Activated T-cell treated with anti-CD3 and anti-CD28 coated beads, Interleukin-2, amount 50 U/mL, for 24 hours (primary cell): ENCODE measurements at places on chromosomes 12 and 14.
A peak's percentile ranks its signal among the peaks of the same experiment; 100 is the strongest.

DNA sequence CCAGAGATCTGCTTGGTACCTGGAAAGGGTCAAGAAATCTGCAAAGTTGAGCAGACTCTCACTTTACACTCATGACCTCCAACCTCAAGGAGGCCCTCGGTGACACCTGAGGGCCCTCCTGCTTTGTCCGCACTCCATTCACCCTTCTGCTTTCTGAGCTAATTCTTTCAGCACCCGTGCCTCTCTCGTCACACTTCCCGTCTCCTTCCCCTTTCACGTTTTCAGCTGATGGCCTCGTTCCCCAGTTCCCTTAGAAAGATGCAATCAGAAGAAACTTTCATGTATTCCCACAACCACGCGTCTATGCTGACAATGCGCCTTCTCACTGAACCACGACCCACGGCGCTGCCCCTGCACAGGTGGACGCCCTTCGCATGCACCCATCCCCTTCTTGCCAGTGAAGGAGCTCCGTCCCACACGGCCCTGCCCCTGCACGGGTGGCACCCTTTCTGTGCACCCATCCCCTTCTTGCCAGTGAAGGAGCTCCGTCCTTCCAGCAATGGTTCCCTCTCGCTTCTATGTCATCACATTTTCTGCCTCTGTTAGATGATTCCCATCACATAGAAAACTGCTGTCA is 340.1 kb upstream of the FKBP4 start:
- DNase-seq = no peak

DNA sequence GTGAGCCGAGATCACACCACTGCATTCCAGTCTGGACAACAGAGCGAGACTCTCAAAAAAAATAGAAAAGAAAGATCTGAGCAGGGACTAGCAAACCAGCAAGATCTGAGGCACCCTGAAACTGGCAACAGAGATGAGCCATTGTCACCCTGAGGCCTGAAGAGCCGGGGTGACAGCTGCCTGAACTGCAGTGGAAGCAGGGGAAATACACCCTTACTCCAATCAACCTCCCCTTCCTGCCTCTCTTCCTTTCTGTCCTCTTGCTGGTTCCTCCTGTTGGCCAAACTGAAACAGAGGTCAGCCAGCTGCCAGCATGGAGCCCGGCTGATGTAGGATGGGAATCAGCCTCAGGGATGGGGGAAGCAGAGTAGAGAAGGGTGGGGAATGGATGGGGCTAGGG is 192.0 kb downstream of the CHST11 start:
- DNase-seq = no peak

- no peak for DNase-seq
These were observed 240.3 kb upstream of the PDZRN4 start for GRCh38 chr12:40947797-40948196.

DNA sequence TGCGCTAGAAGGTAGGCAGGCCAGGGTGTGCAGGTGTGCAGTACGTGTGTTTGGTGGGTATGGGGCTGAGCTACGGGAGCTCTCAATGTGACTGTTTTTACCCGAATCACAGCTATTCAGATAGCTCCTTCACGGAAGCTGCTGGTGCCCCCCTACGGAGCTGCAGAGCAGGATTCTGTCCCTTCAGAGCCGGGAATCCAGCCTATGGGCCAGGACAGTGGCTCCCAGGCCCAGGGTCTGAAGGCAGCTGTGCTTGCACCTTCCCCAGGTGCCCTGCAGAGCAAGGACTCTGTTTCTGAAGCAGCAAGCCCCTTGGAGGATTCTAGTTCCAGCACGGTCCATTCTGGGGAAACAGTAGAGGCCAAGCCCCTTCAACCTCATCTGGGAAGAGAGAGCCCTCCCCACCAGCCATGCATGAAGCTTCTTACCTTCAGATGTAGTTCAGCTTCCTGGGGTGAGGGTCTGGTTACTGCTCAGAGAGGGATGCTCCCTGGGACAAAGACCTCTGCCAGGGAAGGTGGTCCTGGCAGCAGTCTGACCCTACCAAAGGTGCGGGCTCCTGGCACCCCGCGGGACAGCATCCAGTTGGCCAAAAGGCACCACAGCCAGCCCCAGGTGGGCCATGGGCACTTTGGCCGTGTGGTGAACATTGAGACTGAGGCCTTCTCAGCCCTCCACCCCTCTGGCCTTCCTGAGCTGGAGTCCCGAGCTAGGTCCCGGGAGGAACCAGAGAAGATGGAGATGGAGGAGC is 29.1 kb downstream of the PLEKHH1 start:
- DNase-seq = no peak

GRCh38 chr12:126248871-126249403 is 1183.7 kb downstream of the AACS start:
- DNase-seq = no peak

- no peak for DNase-seq
These were observed 38.3 kb downstream of the GNS start for GRCh38 chr12:64720884-64721283.

DNA sequence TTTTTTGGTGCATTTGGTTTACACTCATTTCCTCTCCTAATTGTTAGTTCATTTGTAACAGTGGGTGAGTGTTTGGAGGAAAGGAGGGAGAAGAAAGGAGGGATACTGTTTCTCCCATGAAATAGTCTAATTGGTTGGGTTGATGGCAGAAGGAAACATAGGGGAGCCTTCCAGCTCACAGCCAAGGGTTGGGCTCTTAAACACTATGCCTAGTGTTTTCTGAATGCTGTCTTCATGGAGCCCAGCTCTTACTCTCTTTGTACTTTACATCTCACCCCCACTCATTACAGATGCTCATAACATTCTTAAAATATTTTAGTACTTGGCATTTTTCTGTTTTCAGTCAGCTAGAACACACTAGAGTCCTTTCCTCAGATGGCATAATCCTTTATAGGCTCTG is 38.2 kb downstream of the BAZ2A start:
- DNase-seq = no peak

DNA sequence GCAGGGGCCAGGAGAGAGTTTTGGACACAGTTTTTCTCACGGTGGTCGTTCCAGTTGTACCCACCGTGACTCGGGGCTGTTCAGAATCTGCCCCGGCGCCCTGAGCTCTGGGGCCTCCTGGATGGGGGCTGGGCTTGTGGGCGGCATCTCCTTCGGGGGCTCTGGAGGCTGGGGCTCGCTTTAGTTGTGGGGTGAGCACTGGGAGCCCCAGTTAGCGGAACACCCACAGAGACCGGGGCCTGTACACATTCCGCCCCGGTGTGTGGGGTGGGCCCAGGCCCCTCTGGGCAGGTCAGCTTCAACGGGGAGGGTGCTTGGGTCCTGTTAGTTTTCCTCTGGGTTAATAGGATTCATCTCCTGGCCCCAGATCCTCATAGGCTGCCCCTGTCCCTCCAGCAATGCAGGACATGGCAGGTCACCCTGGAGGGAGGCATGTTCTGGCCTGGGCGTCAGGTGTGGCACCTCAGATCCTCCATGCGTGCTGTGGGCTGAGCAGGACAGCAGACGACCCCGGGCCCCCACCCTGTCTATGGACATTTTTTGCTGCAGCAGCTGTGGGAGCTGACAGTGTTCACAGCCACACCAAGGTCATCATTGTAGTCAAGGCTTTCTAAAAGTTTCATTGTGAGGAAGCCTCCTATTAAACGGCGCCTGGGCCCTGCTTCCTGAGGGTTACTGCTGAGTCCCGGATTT is 393.2 kb downstream of the TMEM121 start:
- no peak for DNase-seq

DNA sequence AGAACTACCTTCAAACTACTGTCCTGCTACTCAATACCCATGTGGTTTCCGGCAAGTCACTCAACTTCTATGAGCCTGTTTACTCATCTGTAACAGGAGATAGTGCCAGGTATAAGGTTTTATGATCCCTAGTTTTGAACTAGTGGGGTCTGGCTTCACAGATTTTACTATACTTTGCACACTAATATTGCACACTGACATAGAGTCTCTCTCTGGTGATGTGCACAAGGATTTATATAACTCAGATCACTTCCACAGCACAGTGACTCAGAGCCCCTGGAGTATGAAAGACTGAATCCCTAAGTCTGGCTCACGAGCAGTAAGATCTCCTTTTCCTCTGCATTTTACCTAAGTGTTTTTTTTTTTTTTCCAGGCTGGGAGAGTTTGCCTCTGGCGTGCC is 69.7 kb upstream of the SLC38A2 start:
- no peak for DNase-seq

- peak; percentile 80 for DNase-seq
These were observed 53.8 kb downstream of the VCPKMT start for GRCh38 chr14:50062438-50063085.

DNA sequence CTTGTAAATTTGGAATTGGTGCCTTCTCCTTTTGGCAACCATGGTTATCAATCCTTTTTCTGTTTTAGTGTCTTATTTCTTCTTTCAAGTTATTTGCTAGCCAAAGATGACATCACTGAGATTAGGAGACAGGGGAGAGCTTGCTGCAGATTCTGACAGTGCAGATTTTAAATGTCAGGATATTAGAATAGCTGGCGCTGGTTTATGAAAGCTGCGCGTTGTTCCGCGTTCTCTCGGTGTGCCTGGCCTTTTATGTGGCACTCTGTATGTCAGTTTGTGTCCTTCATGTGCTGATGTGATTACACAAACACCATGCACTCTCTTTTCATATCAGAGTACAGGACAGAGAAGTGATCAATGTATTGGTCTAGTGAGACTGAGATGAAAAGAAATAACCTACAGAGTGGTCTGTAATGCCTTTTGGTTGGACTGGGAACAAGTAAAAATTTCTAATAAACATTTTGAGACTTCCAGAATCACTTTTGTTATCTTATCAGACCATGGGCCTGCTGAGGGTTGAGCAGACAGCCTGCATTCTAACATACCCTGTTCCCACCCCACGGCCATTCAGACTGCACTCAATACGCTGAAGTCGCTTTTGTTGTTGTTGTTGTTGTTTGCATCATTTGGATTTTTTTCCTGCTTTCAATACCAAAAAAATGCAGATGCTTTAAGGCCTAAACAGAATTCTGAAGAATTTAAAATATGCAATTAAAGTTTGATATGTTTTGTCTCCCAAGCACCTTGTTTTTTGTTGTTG is 49.7 kb upstream of the TRAF3 start:
- DNase-seq = no peak

DNA sequence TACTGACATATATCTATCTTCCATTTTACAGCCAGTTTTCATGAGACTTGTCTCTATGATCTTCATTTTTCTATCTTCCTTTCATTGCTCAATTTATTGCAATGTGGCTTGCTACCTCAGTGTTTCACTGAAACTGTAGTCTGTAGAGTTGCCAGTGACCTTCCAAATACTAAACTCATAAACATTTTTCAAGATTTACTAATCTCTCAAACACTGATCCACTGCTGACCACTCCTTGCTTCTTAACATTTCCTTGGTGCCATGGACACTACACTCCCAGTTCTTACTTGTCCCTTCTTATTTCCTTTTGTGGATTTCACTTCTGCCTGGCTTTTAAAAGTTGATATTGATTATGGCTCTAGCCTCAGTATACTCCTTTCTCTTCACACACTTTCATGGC is 95.4 kb upstream of the SLCO1C1 start:
- DNase-seq = no peak

- no peak for DNase-seq
These were observed 900.9 kb downstream of the FLRT2 start for GRCh38 chr14:86430853-86431252.

GRCh38 chr14:90644882-90645281 is 171.3 kb downstream of the TTC7B start:
- no peak for DNase-seq

- DNase-seq = no peak
These were observed 25.2 kb upstream of the CPSF6 start for GRCh38 chr12:69214169-69214568.

DNA sequence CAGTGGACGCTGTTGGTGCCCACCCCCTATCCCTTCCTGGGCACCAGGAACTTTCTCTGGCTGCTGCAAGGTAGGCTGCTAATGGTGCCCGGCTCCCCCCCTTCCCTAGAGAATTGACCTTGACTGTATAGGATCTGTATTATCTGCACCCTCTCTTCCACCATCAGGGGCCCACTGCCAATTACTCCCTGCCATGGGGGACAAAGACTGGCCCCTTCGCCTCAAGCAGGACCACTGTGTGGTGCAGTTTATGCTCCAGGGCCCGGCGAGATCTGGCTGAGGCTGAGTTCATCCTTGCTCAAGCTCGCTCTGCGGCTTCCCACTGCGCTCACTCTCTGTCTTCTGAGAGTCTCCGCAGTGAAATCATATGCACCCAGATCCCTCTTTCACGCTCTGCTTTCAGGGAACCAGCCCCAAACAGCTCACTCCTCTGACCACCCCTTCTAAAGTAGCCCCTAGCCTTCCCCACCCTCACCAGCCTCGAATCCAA is 95.2 kb downstream of the LGMN start:
- DNase-seq = no peak

- peak; percentile 40 for DNase-seq
These were observed 1.1 kb upstream of the PRKAG1 start for GRCh38 chr12:49019443-49020324.

DNA sequence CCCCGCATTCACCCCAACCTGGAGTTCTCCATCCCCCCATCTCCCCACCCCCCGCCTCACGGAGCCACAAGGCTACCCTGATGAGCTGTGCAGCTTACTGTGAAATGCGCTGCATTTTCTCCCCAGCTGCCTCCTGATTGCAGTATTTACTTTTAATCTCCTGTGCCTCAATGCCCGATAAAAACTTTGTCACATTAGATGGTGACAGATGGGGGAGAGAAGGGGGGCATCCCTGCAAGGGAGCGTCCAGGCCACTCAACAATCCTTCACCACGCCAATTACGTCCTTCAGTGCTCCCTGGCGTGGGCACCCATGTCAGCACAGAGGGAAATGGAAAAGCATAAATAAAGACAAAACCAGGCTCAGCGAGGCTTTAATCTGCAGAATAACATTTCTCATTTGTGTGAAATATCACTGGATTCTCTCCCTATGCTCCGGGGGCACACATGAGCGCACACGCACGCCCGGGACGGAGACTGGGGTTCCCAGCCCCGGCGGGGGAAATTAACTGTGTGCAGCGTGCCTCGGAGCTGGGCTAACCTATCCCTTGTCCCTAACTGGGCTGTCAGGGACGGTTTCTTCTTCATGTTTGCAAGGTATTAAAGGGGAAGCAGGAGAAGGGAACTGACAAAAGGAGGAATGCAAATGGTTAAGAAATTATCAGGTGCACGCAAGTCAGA is 186.7 kb upstream of the VASH1 start:
- DNase-seq = no peak

- DNase-seq = peak; percentile 62
These were observed 2.0 kb downstream of the EEA1 start for GRCh38 chr12:92927055-92927435.

GRCh38 chr14:49940808-49941421 is 48.0 kb downstream of the ARF6 start:
- DNase-seq = no peak

DNA sequence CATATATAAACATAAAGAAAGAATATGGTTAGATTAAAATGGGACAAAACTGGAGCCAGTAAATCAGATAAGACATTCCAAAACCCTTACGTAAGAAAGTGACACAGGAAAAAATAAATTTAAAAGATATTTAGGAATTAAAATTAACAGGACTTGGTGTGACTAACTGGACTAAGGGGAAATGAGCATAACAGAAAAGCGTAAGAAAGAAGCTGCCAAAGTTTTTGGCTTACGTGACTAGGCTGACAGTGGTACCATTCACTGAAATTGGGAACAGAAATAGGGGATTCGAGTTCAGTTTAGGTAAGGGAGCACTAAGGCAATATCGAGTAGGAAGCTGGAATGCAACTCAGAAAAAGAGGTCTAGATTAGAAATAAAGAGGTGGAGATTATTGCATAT is 7.8 kb downstream of the CDK17 start:
- no peak for DNase-seq

- no peak for DNase-seq
These were observed 17.9 kb upstream of the FBXO21 start for GRCh38 chr12:117208206-117208605.
